ENCODE measurements at places on chromosomes 11 and 22.

- DNase-seq: no peak
Observed at GRCh38 chr11:110249066-110249465, 47.3 kb downstream of the RDX start.

DNA sequence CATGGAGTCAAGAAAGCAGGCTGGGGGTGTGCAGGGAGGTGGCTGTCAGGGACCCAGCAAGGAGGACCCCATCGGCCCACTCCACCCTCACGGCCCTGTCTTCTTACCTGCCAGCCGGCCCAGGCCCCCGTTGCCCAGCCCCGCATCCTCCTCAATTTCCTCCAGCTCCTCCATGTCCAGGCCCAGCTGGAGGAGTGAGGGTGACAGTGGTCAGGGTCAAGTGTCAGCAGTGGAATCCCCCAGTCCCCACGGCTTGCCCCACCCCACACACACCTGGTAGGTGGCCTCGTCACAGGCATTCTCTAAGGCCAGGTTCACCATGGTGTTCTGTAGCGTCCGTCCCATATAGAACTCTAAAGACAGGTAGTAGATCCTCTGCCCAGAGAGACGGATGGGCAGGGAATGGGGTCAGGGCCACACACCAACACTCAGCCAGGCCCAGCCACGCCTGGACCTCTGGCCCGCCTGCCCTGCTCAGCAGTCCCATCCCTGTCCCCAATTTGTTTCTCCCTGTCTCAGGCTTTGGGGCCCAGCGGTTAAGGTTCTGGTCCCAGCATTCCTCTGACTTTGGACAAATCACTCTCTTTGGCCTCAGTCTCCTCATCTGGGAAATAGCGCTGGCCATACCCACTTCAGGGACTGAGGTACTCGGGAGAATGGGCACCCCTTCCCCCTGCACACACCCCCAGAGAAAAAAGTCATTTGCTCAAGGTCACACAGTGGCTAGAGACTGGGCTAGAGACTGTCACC is 1.3 kb downstream of the PYGM start:
- DNase-seq: no peak

- no peak for DNase-seq
Observed at GRCh38 chr11:132821014-132821413, 711.3 kb downstream of the OPCML start.

- peak; percentile 4 for DNase-seq
Observed at GRCh38 chr11:85590848-85591483, 36.2 kb downstream of the DLG2 start.

- no peak for DNase-seq
Observed at GRCh38 chr22:33335611-33336279, 277.6 kb upstream of the SYN3 start.

DNA sequence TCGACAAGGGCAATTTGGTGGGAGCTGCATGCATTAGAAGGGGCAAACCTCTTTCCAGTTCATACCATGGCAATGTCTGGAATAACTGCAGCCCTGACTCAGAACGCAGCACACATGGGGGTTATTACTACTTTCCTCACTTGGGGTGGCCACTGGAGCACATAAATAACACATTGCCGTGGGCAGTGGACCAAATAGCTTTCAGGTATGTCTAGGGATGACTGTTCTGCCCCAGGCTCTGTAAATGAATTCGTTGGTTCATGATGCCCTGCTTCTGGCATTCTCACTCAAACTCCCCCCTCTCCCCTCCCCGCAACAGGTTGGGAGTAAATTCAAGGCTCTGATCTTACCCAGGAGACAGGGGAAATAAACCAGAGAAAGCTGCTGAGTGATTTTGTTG is 238.0 kb upstream of the PLET1 start:
- DNase-seq: no peak

- no peak for DNase-seq
Observed at GRCh38 chr11:86668929-86669328, 3.5 kb downstream of the ME3 start.

GRCh38 chr11:48018528-48019216 is 38.3 kb downstream of the PTPRJ start:
- no peak for DNase-seq

DNA sequence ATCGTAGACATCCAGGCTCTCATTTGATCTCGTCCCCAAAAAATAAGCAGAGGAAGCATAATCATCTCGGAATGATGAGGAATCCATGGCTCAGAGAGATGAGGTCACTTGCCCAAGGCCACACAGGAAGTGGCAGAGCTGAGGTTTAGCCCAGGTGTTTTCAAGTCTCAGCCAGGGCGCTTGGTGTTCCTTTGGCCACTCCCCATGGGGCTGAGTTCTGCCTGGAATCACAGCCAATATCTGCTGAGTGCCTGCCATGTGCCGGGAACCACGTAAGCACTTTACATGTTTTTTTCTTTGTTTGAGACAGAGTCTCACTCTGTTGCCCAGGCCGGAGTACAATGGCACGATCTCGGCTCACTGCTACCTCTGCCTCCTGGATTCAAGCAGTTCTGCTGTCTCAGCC is 29.5 kb upstream of the MYH9 start:
- no peak for DNase-seq

DNA sequence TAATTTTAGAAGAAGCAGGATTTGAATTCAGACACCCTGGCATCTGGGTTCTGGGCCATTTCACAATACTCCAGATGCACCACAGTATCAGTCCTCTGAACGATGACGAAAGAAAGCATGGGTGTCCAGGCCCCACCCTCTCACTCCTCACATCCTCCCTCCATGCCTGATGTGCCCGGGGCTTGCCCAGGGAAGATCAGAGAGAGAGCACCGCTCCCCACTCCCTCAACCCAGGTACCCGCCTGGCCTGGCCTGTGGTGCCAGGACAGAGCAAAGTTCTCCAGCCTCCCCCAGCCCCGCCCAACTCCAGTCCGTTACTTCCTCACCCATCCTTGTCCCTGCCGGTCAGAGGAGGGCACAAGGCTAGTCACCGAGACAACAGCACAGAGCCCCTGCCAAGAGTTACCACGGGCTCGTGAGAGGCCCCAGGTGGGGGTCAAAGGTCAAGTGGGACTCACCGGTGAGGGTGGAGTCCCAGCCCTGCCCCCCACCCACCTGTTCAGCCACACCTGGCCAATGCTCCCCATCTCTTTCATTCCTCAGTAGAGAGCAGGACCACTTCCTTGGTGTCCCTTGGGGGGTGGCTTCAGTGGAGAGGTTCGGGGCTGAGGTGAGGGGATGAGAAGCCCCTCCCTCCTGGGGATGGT is 8.1 kb downstream of the BCL9L start:
- peak; percentile 74 for DNase-seq

DNA sequence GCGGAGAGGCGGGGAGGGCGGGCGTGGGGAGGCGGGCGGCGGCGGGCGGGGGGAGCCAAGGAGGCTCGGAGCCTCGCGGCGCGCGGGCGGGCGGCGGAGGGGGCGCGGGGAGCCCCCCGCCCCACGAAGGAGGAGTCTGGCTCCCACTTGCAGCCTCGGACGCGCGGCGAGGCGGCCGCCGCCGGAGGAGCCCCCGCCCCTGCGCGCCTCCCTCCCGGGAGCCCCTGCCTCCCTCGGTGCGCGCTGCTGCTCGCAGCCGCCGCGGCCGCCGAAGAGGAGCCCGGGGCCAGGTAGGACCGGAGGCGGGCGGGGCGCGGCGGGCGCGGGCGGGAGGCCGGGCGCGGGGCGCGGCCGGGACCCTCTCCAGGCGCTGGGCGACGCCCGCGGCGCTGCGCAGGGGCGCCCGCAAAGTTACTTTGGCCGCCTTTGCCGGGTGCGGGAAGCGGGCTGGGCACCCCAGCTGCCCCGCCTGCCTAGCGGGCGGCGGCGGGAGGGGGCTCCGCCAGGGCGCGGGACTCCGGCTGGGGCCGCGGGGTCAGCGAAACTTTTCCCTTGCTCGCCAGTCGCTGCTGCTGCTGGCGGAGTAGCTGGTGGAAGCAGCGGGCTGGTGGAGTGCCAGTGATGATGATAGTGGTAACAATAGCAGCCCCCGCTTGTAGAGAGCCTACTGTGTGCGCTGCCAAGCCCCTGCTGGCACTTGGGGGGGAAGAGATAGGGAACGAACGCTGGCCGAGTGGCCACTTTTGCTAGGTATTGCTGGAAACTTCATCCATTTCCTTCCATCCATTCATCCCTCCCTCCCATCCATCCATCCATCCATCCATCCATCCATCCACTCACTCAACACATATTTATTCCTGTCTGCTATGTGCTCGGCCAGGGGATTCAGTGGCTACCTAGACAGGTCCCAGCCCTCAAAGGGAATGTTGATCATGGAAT is at the start of gene MPPED1:
TSS of gene MPPED1 (plus strand) at position 146 of the 939 bp plus-strand sequence. CDS start 12,972 bp downstream, outside the sequence.
- no peak for DNase-seq

DNA sequence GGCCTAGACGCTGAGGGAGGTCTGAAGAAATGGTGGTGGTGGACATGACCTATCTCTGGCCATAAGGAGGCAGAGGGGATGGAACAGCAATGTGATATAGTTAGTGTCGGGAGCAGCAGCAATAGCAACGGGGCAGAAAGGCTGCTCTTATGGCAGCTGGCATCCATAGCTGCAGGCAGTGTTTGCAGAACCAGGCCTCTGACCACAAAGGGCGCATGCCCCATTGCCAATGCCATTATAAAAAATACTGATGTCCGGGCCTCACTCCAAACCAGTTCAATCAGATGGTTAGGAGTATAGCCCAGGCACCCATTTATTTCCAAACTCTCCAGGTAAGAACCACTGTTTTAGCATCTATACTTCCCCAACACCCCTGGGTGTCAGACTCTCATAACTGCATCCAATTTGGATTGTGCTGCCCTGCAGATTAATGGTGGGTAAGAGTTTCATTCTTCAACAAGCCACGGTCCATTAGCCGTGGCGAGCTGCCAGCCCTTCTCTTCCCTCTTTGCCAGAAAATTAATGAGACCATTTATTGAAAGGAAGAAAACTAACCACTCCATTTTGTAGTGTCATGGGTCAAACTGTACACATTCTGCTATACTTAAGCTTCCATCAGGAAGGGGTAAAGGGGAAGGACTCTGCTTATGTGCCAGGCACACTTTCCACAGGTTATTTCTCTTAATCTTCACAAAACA is 72.8 kb upstream of the SPON1 start:
- DNase-seq: no peak

GRCh38 chr22:27090611-27091011 is 433.2 kb downstream of the MIAT start:
- DNase-seq: no peak

GRCh38 chr11:68641880-68642279 is 42.5 kb upstream of the GAL start:
- no peak for DNase-seq

DNA sequence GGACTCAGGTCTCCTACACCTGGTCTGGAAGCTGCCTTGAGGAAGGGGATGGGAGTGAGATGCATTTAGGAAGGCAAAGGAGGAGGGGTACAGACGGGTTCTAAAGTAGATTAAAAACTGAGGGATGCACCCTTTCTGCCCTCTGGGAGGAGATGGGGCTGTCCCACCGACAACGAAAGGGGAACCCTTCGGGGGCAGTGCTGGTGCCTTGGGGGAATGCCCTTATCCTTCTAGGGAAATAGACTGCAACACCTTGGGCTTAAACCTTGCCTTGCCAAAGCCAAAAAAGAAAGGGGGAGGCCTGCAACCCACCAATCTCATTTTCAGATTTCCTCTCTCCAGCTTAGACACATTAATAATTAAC is 89.8 kb downstream of the PLEKHA7 start:
- no peak for DNase-seq

GRCh38 chr11:96215826-96216225 is 127.2 kb downstream of the MAML2 start:
- DNase-seq: no peak

GRCh38 chr11:124830749-124831148 is 30.5 kb upstream of the MSANTD2 start:
- no peak for DNase-seq

DNA sequence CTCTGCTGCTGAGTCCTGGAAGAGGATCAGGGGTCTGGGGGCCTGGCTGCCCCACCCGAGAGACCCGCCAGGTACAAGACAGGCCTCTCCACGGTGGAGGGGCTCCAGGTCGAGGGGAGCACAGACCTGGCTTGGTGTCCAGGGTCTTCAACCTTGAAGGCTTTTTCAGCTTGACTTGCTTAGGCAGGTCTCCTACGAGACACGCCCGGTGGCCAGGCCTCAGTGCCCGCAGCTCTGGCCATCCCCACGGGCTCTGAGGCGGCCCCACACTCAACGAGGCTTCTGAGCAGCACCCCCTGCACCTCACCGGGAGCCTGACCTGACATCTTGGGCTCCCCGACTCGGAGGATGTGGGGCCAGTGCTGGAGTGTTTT is 6.6 kb upstream of the PLXNB2 start:
- DNase-seq: no peak

GRCh38 chr11:77886401-77886800 is 65.5 kb downstream of the AAMDC start:
- DNase-seq: no peak

GRCh38 chr22:37675930-37676735 is 697 bp downstream of the LGALS1 start:
- no peak for DNase-seq

DNA sequence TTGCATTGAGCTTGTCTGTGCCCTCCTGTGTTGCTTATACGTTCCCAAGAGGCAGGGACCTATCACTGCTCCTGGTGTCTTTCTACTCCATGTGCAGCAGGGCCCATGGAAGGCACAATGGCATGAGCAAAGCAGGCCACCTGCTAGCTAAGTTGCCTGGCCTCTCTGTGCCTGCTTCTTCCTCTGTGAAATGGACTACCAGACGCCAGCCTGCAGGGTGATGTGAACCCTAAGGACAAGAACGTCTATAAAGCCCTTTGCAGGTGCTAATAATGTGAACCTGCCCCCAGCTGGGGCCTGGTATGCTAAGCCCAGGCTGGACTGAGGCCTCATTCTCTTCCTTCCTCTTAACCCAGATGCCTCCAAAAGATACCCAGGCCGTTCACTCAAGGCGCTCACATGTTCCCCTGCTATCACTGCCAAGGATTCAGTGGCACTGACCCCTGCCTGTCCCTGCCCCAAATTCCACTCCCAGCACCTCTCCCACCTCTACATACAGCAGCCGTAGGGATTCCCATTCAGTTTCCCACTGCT is 4.0 kb downstream of the GUCD1 start:
- DNase-seq: no peak

DNA sequence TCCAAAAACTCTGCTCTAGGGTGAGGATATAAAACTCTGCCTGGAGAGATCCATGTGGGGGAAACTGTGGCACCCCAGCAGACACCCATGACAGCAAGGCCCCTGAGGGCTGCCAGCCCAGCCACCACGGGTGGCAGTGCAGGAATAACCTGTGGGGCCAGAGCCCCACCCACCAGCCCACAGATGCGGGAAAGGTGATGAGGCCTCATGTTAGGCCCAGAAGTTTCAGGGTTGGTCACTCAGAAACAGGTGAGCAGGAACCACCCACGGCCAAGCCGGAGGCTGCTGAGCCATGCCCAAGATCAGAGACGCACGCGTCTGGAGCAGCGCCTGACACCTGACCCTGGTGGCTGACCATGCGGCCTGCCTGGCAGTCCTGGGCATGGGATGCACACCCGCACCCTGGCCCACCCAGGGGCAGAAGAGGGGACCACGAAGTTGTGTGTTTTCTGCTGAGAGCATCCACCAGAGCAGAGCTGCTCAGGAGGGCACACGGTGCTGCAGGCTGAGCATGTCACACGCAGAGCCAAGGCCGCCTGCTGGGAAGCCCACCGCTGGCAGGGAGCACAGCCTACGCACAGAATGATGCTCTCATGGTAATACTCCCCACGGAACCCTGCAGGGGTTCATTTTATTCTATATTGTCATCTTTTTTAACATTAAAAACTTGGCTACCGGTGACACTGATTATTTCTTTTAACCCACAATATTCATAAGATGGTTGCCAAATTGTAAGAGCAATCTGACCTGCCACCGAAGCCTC is 41.2 kb downstream of the DUSP8 start:
- DNase-seq: no peak

GRCh38 chr22:37222440-37222971 is 10.2 kb upstream of the SSTR3 start:
- no peak for DNase-seq

All from AG09319 (cell line).